NCI-H1092 treated with DMSO at 0.1 percent for 48 hours (cell line): ENCODE measurements at places on chromosomes 1 and 21.

DNA sequence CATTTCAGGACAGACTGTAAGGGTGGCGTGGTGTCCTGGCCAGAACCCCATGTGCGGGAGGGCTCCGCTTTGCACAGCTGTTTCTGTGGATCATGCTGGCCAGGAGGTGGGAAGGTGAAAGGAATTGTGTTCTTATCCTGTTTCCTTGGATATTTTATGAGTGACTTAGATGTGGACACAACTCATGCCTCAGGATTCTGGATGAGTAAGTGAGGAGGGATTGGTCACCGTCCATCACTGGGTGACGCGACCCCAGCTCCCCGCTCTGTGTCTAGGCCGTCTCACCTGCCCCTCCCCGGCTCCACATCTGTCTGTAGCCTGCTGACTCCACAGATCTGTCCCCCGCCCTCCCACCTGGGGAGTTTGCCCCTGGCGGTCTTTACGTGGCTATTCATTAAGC lies 48.8 kb downstream of the PIK3CD start:
- DNase-seq = no peak

GRCh38 chr1:184928394-184928793 lies 45.9 kb downstream of the NIBAN1 start:
- no peak for DNase-seq

DNA sequence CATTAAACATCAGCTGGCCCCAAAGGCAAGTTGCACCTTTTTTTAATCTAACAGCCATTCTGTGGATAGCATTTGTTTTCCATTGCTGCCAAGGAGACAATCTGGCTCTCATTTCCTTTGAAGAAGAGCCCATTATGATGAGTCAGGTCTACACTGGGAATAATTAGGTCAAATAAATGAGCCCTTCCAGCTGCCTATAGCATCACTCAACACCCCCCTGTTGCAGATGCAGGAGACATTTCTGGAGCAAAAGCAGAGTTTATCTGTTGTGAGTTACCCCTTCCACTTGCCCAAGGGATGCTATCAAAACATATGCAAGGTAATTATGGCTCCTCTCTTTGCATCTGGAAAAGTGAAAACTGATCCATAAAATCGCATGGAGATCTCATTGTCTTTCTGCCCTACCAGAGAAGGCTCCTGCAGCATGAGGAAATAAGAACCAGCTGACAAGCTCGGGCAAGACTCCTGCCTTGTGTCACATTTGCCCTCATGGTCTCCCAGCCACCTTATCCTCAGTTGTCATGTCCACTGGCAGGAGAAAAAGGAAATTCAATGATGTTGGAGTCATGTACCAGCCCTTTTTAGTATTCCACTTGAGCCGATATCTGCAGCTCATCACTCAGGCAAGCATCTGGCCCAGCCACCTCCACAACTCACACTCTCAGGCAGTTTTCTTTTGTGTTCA lies 135.9 kb downstream of the SLC30A10 start:
- DNase-seq = no peak

DNA sequence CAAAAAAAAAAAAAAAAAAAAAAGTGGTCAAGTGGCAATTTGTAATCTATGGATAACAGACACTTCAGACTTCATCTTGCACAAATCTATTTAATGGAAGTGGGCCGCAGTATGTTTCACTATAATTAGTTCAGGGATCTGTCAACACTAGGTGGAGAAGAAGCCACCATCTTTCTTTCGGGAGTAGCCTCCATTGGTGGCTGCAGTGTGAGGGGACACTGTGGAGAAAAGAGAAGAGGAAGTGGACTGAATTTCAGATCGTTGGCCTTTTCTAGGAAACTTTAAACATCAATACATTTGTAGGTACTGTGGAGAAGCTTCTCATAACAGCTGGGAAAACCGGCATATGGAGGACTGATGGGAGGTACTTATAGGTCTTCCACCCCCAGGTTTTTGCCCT lies 8.0 kb upstream of the ELAPOR1 start:
- no peak for DNase-seq

- DNase-seq = no peak
Measured at GRCh38 chr1:224407571-224408293, 26.9 kb downstream of the WDR26 start.

DNA sequence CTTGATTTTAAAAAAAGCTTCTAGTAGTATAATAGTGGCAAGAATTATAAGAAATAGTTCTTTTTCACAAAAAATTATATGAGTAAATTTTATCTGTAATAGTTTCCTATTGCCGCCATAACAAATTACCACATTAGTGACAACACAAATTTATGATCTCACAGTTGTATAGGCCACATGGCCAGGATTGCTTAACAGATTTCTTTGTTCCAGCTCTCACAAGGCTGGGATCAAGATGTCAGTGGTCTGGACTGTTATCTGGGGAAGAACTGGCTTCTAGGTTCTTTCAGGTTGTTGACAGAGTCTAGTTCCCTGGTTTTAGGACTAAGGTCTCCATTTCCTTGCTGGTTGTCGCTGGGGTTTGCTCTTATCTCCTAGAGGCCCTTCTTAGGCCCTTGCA lies 236.4 kb downstream of the USP25 start:
- DNase-seq = no peak

GRCh38 chr1:230189341-230189740 lies 122.3 kb downstream of the GALNT2 start:
- peak; percentile 91 for DNase-seq

DNA sequence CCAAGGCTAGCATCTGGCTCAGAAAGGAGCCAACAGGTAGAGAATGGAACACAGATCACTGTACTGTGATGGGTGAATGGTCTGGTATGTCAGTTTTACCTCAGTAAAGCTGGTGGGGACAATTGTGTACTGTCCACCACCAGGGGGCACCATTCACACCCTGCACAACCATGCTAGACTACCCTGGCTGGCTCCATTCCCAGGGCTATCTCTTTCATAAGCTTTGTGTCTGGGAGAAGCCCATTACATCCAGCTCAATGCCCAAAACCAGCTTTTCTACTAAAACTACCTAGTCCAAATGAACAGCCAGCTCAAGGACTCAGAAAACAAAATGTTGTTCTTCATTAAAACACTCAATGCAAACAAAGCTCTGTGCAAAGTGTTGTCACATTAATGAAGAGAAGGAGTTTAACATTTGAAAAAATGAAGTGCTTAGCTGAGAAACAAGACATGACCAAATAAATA lies 62.0 kb upstream of the RASAL2 start:
- peak; percentile 83 for DNase-seq

DNA sequence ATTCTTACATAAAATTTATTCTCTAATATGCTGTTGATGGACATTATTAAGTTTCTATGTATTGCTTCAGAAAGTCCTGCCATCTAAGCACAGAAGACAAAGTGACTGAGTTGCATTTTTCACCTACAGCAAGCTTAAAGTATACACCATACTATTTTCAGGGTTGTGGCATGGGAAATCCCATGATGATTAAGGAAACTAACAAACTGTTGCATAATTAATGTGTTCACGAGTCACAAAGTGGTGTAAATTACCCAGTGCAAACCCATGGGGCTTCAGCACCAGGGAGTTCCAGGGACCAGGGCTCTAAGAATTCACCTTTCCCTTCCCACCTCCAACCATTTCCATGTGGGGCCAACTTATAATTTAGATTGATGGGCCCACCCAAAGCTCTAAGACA lies 81.9 kb upstream of the NR5A2 start:
- DNase-seq = no peak
